ENCODE measurements at places on chromosomes 11 and 22.

GRCh38 chr11:8263109-8263768 is 439 bp downstream of the LMO1 start:
- no peak for DNase-seq

GRCh38 chr11:71248251-71248570 is 4.2 kb downstream of the SHANK2 start:
- no peak for DNase-seq

DNA sequence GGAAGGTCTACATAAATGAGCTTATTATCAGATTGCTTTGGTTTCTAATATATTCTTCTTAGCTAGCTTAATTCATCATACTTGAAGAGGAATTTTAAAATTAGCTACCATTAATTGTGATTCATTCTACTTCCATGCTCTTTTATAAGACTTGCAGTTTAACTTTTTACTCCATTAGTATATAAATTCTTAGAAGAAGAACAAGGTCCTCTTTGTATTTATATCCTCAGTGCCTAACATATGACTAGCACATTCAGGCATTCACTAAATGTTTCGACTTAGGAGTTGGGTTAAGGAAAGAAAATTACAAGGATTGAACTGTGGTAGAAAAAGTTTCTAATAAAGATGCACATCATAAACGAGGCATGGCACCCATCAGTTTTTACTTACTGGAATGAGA is 1135.5 kb downstream of the JRKL start:
- DNase-seq = no peak

DNA sequence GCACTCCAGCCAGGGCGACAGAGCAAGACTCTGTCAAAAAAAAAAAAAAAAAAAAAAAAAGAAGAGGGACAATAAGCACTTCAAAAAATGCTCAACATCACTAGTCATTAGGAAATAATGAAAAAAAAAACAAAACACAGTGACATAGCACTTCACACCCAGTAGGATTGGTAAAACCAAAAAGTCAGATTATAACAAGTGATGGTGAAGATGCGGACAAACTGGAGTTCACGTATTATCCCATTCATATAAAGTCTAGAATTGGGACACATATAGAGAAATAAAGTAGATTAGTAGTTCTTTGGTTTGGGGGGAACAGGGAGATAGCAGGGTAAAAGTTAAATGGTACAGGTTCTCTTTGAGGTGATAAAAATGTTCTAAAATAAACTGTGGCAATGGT is 64.6 kb downstream of the MRTFA start:
- no peak for DNase-seq

DNA sequence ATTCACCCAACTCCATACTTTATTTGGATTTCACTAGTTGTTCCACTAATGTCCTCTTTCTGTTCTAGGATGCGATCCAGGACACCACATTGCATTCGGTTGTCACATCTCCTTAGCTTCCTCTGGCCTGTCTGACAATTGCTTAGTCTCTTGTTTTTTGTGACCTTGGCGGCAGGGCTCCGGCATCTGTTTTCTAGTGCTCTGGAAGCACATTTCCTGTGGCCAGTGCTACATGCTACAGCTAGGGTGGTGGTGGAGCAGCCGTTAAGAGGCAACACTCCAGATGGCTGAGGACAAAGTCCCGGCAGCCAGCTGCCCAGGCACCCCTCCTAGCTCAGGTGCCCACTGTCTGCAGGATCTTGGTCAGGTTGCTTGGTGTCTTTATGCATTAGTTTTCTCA is 6.8 kb downstream of the STX3 start:
- DNase-seq = no peak
